ENCODE measurements at places on chromosomes 12 and 14.

- no peaks in the 10 kb centered on the region for H3K4me1 ChIP-seq
- no peak for DNase-seq
- H3K4me3 ChIP-seq, result no peak overlapping the region
These were observed 40.5 kb downstream of the GALC start for GRCh38 chr14:87952307-87953094.

DNA sequence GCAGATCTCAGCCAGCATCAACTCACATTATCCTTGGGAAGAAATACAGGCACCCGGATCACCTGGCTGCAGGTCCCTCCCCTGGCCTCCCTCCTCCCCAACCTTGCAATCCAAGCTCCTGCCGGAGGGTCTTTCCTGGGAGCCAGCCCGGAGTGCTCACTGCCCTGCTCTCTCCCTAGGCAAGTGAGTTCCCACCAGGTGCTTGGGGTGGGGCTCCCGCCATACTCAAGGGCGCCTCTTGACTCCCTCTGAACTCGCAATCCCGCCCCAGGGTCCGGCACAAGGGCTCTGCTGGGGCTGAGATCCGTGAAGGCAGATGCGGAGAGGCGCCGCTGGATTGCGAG lies 1.2 kb upstream of the CEP170B start:
- DNase-seq, result no peak
- peak overlapping the region; percentile 83 for H3K4me3 ChIP-seq
- H3K36me3 ChIP-seq, result no peaks in the 10 kb centered on the region
- peaks cover 25% of the 10 kb centered on the region for H3K4me1 ChIP-seq
- no peaks in the 10 kb centered on the region for H3K27me3 ChIP-seq

DNA sequence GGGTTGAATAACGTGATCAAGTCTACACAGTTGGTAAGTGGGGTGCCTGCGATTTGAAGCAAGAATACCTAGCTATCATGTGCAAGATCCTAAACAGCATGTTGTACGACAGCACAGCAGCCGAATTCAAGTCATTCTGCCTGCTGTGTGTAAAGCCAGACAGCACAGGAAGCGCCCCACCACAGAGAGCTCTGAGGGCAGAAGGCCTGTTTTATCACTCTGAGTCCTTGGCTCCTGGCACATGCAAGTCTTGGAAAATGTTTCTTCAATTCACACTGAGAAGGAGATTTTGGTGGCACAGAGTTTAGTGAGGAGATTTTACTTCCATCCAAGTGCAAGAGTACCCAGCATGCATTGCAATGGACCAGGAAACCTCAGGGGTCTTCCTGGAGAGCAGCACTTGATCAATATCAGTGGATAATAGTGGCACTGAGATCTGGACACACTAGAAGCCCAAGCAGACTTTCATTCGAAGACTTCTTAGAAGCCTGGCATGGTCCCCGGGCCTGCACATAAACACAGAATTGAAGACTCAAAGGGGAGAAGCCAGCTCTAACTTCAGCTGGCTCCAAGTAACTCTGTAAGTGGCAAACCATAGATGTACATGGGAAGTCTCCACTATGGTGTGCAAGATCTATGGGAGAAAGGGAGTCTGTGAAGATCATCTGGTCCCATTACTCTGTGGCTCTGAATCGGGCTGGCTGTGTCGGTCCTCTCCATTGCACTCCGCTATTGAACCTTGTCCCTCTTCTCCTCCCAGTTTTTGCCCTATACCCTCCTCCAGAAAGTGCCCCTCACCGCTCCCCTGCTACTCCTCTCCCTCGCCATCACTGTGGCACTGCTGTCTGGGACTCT lies 1.5 kb upstream of the KRT1 start:
- H3K36me3 ChIP-seq, result no peaks in the 10 kb centered on the region
- no peak overlapping the region for H3K4me3 ChIP-seq
- DNase-seq, result no peak
- no peaks in the 10 kb centered on the region for H3K4me1 ChIP-seq
- H3K27ac ChIP-seq, result no peak overlapping the region

GRCh38 chr14:105107781-105108515 lies 42.7 kb upstream of the GPR132 start:
- no peak for DNase-seq
- no peak overlapping the region for H3K27ac ChIP-seq
- H3K4me1 ChIP-seq, result no peaks in the 10 kb centered on the region
- H3K27me3 ChIP-seq, result no peaks in the 10 kb centered on the region

DNA sequence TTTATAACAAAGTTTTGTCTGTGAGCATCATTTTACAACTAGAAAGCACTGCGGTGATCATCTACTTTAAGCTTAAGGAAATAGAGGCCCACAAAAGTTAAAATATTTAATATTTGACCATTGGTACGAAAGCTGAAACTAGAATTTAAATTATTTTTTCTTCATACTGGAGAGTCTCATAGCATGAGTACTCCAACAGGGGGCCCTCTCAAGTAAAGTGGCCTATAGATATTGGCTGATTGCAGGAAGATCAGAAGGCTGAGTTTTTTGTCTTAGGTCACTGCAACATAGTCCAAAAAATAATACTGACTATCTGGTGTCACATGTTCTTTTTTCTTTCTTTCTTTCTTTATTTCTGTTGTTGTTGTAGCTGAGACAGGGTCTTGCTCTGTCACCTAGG lies 75.3 kb upstream of the ZDHHC17 start:
- H3K27ac ChIP-seq, result no peak overlapping the region
- no peaks in the 10 kb centered on the region for H3K36me3 ChIP-seq
- H3K27me3 ChIP-seq, result no peaks in the 10 kb centered on the region
- H3K4me3 ChIP-seq, result no peak overlapping the region
- no peak for DNase-seq
- H3K4me1 ChIP-seq, result no peaks in the 10 kb centered on the region

GRCh38 chr14:106200541-106201315 lies 674.3 kb downstream of the TMEM121 start:
- no peaks in the 10 kb centered on the region for H3K36me3 ChIP-seq
- DNase-seq, result no peak
- no peak overlapping the region for H3K4me3 ChIP-seq
- H3K4me1 ChIP-seq, result no peaks in the 10 kb centered on the region
- H3K27ac ChIP-seq, result no peak overlapping the region

GRCh38 chr12:53758730-53759103 lies 6.9 kb upstream of the CISTR start:
- H3K36me3 ChIP-seq, result no peaks in the 10 kb centered on the region
- no peaks in the 10 kb centered on the region for H3K4me1 ChIP-seq
- no peaks in the 10 kb centered on the region for H3K27me3 ChIP-seq
- no peak overlapping the region for H3K4me3 ChIP-seq
- no peak for DNase-seq

DNA sequence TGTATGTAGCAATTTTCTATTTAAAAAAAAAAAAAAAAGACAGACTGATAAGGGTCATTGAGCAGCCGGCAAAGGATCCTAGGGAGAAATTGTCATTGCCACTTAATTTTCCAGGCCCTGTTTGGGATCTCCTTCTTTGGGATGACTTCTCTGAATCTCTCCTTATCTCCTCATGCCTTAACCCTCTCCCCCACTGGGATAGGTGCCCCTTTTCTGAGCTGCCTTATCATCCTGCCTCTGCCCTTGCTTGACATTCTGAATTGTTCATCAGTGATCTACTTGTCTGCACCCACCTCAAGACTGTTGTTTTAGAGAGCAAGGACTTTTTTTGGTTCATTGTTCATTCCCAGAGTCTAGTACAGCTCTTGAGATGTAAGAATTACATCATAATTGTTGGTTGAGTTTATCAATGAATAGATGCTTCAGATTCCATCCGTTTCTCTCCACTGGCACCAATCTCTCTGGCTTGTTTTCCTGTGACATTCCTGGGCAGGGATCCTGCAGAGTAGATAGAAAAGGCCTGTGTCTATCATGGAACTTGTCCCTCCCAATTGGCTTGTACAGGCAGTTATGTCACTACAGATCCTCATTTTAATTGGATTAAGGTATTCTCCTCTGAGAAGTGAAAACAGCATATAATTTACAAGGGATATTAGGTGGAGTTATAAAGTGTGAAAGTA lies 42.6 kb downstream of the SOCS2 start:
- no peaks in the 10 kb centered on the region for H3K36me3 ChIP-seq
- H3K27me3 ChIP-seq, result no peaks in the 10 kb centered on the region
- no peak overlapping the region for H3K27ac ChIP-seq

GRCh38 chr12:108854451-108855283 lies 2.7 kb downstream of the SSH1 start:
- peaks cover 2% of the 10 kb centered on the region for H3K4me1 ChIP-seq
- H3K4me3 ChIP-seq, result no peak overlapping the region

- no peaks in the 10 kb centered on the region for H3K36me3 ChIP-seq
- H3K27me3 ChIP-seq, result no peaks in the 10 kb centered on the region
- H3K4me3 ChIP-seq, result no peak overlapping the region
These were observed 29.5 kb upstream of the MAP1LC3B2 start for GRCh38 chr12:116529686-116530085.

DNA sequence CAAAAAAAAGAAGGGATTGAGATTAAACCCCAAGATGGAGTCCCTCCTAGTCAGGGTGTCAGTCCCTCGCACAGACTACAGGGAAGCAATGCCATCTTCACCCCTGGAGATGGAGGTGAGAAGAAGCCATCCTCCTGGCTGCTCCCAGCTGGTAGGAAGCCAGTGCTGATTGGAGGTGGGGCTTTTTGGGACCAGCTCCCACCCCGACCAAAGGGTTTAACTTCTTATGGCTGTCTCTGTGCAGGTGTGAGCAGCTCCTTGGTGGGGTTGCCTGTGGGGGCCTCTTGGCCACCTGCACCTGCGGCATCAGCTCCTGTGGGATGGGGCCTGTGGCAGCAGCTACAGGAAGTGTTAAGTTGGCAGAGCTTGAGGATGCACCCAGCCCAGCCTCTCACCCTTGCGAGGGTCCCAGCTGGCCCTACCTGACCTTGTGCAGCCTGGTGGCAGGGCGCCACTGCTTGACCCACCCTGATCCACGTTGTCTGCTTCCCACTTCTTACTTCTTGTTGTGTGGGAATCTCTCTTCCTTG lies 3.8 kb upstream of the KRT86 start:
- no peak overlapping the region for H3K4me3 ChIP-seq
- no peak for DNase-seq
- H3K4me1 ChIP-seq, result no peaks in the 10 kb centered on the region
- H3K36me3 ChIP-seq, result no peaks in the 10 kb centered on the region
- H3K27ac ChIP-seq, result no peak overlapping the region
- no peaks in the 10 kb centered on the region for H3K27me3 ChIP-seq
